ENCODE measurements at places on chromosomes 12 and 14.

- DNase-seq = no peak
These were observed 29.5 kb downstream of the SLC8B1 start for GRCh38 chr12:113305281-113305856.

DNA sequence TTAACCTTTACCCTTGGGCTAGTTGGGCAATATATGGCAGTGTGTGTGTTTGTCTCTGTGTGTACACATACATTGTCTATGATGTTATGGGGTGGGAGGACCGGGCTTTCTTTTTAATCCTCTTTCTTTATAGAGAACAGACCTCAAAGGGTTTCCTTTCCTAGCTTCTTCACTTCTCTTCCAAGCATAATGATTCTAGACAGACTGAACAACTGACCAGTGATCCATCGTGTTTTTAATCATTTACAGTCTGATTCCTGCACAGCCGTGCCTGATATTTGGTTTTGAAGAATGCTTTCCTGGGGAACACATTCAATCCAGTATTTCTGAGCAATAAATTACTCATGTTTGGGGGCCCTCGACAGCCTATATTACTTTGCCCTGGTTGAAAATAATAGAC is 481.1 kb upstream of the DCN start:
- DNase-seq = no peak

- no peak for DNase-seq
These were observed 5.4 kb downstream of the CRACR2A start for GRCh38 chr12:3747543-3747942.

DNA sequence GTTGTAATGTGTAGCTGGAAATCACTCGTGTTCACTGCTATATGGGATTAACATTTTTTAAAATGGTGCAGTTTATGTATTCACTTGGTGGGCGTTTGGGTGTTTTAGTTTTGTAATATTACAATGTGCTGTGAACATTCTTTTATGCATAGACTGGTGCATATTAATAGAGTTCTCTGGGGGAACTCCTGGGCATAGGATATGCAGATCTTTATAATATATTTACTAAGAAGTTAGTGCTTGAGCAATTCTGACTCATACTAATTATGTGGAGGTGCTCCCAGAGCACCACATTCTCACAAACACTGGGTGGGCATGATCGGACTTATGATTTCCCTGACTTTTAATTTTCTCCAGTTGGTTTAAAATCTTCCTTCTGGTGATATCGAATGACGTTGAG is 342.3 kb downstream of the PDZRN4 start:
- no peak for DNase-seq

DNA sequence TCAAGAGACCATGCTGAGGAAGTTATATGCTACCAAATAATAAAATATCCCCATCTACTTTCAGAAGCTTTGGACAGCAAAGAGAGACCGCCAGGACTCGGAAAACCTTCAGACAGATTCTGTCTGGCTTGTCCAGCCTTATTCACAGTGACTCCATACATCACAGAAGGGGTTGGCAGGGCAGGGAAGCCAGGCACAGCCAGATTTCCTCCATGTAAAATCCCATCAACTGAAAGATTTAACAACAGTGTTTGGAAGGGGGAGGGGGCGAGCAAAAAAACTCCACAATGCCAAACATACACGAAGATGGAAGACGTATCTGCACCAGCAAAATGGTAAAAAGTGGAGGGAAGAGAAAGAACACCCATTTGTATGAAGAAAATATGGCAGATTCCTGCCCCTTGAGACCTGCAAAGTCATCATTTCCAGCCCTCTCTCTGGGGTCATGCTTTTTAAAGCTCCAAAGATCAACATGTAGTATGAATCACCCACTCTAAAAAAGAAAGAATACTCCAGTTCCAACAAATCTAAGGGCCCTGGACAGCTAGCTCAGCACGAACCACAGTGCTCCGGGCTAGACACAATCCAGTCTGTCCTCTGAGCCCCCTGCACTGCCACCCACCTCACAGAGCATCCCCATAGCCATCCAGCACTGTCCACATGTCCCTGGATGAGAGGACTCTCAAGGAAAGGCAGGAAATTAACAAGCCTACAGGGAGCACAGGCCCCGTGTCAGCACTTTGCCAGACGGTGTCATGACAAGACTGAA is 116.4 kb downstream of the DICER1 start:
- DNase-seq = no peak

DNA sequence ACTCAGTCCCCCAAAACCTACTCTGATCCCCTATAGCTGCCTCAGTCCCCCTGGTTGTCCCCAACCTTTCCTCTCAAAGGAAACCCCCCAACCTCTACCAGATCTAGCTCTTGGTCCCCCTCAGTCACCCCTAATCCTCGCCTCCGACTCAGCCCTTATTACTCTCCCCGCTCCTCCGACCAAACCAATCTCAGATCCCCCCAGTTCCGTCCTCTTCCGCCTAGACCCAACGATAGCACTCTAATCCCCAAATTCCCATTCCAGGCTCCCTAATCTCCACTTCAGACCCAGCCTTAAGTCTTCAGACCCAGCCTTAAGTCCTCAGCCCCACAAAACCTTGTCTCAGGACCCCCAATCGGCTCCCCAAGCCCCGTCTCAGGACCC is 612 bp downstream of the VPS37B start:
- peak; percentile 50 for DNase-seq

- no peak for DNase-seq
These were observed 200.7 kb downstream of the C12orf50 start for GRCh38 chr12:87828382-87828973.

- DNase-seq = peak; percentile 80
These were observed 9.6 kb downstream of the OR6S1 start for GRCh38 chr14:20631880-20632389.

DNA sequence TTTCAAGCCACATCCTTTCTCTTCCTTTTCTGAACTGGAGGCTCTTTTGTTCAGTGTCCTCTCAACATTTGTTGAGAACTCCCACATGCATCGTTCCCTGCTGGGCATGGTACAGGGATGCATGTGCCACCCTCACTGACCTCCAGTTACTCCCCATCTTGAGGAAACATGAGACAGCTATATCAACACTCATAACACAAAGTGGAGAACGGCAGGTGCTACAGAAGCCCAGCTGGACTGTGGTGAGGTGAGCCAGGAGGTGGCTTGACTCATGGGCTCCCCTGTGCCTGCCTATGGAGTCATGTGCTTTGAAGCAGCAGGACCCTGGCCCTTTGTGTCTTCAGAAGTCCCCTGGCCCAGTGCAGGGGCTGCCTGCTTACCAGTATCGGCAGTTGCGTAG is 9.7 kb downstream of the MYH6 start:
- no peak for DNase-seq

GRCh38 chr12:112989806-112990205 is 11.5 kb downstream of the OAS2 start:
- no peak for DNase-seq

GRCh38 chr14:67892466-67893100 is 73.0 kb downstream of the RAD51B start:
- DNase-seq = no peak

DNA sequence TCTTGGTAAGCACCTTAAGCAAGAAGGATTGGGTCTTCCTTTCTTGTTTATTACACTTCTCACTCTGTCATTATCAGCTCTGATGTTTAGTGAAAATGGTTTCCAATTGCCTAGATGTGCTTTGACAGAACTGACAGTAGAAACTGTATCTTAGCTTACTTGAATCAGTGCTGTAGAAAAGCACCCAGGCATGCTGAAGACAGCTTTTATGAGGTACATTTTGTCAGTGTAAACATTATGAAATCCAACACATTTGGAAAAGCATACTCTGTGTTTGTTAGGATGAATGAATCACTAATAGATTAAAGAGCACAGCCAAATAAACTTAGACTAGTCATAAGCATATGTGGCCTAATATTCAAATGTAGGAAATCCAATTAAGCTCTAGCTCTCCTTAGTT is 290.2 kb upstream of the NPAS3 start:
- no peak for DNase-seq

DNA sequence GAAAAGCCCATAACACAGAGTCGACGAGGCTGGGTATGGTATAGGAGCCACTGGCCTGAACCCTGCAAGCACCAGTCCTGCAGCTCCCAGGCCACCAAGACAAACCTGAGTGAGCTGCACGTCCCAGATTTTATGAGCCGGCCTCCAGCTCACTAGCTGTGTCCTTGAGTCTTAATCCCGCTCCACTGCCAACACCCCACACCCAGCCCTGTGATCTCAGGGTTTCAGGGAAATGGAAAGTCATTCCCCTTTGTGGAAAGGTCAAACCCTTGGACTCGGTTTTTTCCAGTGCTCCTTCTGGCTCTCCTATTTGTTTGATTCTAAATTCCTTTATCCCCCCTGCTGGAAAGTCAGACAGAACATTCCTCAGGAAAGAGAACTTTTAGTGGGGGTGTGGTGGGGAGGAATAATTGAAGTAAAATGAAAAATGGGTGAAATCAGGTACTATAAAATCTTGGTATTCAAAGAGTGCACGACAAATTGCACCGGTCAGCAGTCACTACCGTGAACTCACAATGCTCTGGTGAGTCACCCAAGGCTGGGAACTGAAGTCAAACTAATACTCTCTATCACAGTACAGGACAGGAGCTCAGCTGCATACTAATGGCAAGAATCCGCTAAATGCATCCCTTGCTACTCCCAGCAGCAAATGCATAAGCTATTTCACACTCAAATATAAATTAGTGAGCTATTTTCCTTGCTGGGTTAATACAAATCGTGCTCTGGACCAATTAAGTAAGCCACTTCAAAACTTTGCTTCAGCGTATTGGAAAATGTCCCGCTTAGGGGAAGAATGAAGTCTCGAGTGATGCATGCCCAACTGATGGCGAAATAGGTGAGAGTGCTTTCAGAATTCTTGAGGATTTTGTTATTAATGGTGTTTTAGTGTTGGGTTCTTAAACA is 9.0 kb downstream of the PITPNM2 start:
- peak; percentile 90 for DNase-seq

- no peak for DNase-seq
These were observed 14.7 kb upstream of the KDM2B start for GRCh38 chr12:121595520-121595919.

GRCh38 chr14:67623114-67623513 is 3.4 kb downstream of the ARG2 start:
- DNase-seq = no peak

DNA sequence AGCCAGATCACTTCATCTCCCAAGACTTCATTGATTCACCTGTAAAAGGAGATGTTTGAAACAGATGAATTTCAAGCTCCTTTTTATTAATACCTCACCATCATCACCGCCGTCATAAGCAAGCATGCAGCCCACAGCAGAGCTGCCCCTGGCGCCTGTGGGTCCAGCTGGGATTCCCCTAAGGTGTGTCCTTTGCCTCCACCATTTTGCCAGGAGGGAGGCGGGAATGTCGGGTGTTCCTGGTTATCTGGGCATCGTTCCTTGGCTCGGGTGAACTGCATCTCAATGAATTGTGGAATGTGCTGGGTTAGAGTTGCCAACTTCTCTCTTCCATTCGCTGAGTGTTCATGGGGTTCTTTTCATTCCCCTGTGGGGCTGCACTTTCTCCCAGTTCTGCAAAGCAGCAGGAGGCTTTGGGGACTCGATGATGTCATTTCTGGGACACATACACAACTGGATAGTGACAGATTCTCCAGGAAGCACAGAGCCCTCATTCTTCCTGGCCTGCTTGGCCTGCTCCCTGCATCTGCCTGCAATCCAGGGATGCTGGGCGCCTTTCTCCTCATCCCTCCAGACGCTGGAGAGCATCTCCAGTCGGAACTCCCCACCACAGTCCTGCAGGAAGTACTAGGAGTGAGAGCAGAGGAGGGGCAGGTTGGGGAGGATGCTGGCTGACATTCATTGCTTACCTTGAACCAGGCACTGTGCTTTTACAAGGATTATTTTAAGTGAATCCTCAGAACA is 10.1 kb downstream of the CCND2 start:
- DNase-seq = no peak

GRCh38 chr14:98769326-98769725 is 502.7 kb downstream of the BCL11B start:
- DNase-seq = no peak

GRCh38 chr14:55103005-55103640 is 25.9 kb upstream of the LGALS3 start:
- peak; percentile 89 for DNase-seq

- DNase-seq = no peak
These were observed 77.8 kb upstream of the MYL2 start for GRCh38 chr12:110998165-110998564.

DNA sequence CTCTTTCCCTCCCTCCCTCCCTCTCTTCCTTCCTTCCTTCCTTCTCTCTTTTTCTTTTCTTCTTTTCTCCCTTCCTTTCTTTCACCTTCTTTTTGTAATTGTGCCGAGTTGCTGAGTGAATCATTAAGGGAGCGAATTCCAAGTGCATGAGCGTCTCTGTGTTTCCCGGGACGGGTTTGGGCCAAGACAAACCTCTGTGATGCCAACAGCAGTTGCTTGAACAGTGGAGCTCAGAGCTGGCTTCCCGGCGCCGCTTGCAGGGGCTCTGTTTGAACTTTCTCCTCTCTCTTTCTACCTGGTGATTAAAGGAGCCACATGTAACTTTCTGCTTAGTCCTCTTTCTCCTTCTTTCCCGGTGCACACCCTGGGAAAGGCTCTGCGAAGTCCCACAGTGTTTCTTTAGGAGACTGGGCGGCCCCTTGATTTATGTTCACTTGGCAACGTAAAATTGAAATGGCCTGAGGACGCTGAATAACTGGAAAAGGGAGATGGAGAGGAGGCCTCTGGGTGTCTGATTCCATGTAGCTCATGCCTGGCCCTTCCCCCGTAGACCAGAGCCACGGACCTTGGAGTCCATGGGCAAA is 33.7 kb upstream of the MAP1LC3B2 start:
- peak; percentile 98 for DNase-seq

- DNase-seq = no peak
These were observed 257.1 kb downstream of the PHLDA1 start for GRCh38 chr12:75774261-75775052.

- no peak for DNase-seq
These were observed 58.3 kb downstream of the CALM1 start for GRCh38 chr14:90455100-90455571.

GRCh38 chr12:32087306-32087705 is 19.3 kb upstream of the BICD1 start:
- no peak for DNase-seq

DNA sequence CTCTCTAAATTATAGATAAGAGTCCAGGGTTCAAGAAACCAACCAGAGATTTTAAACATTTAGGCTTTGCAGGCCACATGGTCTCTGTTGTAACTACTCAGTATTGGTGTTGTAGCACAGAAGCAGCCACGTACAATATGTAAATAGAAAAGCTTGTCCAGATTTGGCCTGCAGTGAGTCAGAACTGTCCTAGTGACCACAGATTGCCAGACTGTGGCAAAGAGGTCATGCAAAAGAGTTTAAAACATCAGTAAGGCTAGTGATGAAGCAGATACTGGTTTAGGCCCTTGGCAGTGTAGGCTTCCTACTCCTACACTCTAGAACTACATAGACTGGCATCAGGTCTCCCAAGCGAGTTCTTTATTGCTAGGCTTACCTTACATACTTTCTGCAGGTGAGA is 117.6 kb upstream of the GARIN6 start:
- DNase-seq = peak; percentile 50
